Activated T-helper 1 cell treated with Interleukin-2 at 50 U/mL for 16 hours (primary cell): ENCODE measurements at places on chromosomes 13 and 19.

DNA sequence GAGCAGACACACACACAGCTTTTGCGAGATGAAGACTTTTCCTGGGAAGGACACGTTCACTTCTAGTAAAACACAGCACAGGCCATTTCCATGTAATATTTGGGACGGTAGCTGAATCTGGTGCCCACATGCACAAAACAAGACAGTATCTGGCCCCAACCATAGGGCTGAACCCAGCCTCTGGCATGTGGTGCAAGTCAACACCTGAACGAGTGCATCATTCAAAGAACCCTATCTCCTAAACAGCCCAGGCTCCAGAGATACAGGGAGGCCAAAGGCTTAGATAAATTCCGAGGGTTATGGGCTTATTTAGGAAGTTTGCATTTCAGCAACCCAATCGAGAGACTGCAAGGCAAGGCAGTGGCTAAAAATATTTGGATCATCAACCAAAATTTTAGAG, 2.7 kb upstream of the TFDP1 start:
- no peak for DNase-seq

- no peak for DNase-seq
Observed at GRCh38 chr13:98945863-98946605, 31.8 kb downstream of the DOCK9 start.

DNA sequence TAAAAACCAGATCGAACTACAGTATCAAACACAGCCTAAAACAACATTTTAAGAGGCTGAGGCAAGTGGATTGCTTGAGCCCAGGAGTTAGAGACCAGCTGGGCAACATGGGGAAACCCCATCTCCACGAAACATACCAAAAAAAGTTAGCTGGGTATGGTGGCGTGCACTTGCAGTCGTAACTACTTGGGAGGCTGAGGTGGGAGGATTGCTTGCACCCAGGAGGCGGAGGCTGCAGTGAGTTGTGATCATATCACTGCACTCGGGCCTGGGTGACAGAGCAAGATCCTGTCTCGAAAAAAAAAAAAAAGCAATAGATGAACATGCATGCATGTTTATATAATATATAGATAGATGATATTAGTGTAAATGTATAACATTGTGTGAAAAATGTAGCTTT, 5.2 kb upstream of the MRPS31 start:
- DNase-seq = no peak

DNA sequence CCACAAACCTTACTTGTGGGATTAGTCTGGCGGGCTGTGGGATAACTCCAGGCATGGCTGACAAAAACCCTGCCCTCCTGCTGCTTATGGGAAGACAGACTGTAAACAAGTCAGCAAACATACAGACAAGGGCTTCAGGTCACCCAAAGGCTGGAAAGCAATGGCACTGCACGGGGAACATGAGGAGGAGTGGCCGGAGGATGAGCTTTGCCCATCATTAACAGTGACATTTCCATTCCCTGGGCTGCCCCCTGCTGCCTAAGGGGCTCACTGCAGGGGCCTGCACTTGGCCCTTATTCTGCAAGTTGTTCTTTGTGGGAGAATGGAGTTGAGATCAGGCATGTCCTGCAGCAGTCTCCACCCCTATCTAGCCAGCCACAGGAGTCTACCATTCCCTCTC, 91.3 kb downstream of the UQCRFS1 start:
- no peak for DNase-seq

- DNase-seq = peak; percentile 48
Observed at GRCh38 chr19:4815426-4816201, 15.9 kb downstream of the TICAM1 start.

DNA sequence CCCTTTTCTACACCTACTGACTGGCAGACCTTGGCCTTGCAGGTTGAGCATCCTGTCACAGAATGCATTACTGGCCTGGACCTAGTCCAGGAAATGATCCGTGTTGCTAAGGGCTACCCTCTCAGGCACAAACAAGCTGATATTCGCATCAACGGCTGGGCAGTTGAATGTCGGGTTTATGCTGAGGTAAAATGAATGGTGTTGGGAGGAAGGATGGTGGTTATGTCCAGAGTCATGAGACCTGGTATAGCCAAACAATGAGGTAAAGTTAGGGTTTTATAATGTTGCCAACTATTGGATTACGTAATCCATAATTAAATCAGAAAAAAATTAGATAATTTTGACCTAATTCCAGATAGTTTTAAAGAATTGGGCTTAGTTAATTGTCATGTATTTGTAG, 212.5 kb downstream of the PCCA start:
- DNase-seq = no peak

DNA sequence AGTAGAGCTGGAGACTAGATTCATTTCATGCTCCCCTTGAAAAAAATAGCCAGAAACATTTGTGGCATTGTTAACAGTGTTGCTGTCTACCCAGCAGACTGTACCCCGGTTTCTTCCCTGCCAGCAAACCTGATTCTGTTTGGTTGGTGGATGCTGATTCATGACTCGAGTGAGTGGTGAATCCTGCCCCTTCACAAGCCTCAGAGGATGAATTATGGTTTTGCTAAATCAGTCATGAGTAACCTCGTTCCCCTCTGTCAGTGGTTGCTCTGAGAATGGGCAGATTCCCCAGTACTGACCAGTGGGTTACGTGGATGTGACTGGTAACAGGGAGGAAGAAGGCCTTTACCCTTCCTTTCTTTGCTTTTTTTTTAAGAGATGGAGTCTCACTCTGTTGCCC, 10.1 kb downstream of the NLRP12 start:
- DNase-seq = no peak
